Neural progenitor cell (in vitro differentiated cells): ENCODE measurements at places on chromosomes 3 and 15.

DNA sequence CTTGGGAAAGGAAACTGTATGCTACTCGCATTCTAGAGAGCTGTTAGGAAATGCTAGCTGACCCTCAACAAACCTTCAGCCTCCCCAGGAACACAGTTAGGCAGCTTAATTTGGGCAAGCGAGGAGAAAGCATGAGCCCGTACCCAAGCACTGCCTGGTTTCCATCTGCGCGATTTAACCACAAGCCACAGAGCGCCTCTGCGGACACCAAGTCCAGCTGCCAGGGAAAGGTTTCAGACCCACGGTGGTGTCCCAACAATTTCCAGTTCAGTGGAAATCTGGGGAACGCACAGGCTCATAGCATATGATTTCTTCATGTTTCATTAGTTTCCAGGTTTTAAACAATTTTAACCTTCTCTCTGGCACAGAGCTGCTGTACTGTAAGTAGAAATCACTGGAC is 617.6 kb downstream of the FHIT start:
- DNase-seq: no peak

DNA sequence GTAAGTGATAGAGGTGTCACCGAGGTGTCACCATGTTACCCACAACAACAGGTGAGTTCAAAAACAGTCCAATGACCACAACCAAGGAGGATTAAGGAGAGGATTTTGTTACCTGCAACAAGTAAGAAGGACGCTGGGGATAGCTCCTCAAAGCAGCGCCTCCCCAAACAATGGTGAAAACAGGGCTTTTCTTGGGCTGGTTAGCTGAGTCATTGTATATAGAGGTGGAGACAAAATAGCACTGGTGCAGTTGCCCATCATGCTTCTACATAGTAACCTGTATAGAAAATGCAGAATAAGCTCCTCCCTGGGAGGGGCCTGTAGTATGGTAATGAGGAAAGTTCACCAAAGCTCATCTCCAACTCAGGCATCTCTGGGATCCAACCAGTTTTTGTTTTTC is 116.9 kb upstream of the EIF1B start:
- peak; percentile 45 for DNase-seq

- no peak for DNase-seq
Measured at GRCh38 chr3:149736953-149737205, 15.4 kb downstream of the COMMD2 start.

- no peak for DNase-seq
Measured at GRCh38 chr15:48636511-48636910, 9.0 kb downstream of the FBN1 start.

DNA sequence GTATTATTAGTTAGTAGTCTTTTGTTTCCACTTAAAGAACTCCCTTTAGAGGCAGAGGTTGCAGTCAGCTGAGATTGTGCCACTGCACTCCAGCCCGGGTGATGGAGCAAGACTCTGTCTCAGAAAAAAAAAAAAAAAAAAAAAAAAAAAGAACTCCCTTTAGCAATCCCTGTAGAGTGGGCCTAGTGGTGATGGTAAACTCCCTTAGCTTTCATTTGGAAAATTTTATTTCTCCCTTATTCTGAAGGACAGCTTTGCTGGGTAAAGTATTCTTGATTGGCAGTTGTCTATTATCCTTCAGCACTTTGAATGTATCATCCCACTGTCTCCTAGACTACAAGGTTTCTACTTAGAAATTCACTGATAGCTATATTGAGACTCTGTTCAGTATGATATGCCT is 46.0 kb downstream of the RPL39L start:
- DNase-seq: no peak

DNA sequence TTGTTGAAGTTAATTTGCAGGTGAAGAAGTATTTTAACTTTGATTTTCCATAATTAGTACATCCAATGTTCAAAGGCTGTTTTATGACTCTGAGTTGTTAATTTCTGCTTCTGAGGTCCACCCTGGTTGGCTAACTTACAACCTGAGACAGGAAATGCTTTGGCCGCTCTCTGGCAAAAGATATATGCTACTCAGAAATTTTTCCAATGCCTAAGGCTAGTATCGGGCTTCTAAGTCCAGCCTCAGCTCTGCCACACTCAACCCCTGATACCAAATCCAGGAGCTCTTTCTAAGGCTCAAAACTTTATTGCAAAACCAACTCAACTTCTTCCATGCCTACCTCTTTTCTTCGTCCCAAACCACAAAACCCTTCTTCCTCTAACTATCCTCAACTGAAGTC is 192.9 kb downstream of the NEK10 start:
- no peak for DNase-seq

- DNase-seq: peak; percentile 7
Measured at GRCh38 chr3:185402561-185402960, 39.6 kb downstream of the MAP3K13 start.

DNA sequence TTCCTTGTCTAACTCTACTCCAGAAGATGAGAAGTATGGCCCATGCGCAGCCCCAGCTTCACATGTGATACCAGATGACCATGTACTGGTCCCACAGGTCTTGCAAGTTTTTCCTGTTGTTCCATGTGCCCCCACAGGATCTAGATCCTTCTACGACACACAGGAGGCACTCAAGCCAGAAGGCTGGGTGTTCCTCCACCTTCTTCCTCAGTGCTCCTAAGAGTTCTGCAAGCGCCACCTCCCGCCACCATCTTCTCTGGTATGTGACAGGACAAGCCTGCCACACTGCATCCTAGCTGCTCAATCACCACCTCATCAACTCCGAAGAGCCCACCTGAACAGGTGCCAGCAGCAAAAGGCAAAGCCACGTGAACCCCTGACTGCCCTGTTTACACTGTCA is 43.1 kb downstream of the XXYLT1 start:
- DNase-seq: no peak

DNA sequence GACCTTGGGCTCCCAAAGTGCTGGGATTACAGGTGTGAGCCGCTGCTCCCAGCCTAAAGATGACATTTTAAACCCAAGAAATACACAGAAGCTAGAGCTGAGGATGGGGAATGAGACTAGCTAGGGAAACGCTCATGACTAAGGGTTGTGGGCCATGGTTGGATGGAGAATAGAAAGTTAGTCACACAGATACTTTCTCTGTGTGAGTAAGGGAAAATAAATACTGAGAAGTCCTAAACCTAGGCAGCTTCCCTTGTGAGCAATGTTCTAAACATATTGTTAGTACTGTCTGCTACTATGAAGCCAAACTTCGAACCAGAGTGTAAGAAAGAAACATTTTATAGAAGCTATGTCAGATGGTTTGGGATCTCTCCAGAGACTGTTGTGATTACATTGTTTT is 304.8 kb upstream of the STAC start:
- DNase-seq: no peak
